ENCODE measurements at places on chromosomes 6 and 20. TPM values are rescaled to one million over a fixed set of nuclear protein-coding genes. Genes with fewer than 3 reads are reported as not detected.
A peak's percentile ranks its signal among the peaks of the same experiment; 100 is the strongest.

CTAGE9 gene
- not detected for total RNA-seq

KCNK17 gene
- total RNA-seq = not detected

OR12D1 gene
- total RNA-seq = not detected

DNA sequence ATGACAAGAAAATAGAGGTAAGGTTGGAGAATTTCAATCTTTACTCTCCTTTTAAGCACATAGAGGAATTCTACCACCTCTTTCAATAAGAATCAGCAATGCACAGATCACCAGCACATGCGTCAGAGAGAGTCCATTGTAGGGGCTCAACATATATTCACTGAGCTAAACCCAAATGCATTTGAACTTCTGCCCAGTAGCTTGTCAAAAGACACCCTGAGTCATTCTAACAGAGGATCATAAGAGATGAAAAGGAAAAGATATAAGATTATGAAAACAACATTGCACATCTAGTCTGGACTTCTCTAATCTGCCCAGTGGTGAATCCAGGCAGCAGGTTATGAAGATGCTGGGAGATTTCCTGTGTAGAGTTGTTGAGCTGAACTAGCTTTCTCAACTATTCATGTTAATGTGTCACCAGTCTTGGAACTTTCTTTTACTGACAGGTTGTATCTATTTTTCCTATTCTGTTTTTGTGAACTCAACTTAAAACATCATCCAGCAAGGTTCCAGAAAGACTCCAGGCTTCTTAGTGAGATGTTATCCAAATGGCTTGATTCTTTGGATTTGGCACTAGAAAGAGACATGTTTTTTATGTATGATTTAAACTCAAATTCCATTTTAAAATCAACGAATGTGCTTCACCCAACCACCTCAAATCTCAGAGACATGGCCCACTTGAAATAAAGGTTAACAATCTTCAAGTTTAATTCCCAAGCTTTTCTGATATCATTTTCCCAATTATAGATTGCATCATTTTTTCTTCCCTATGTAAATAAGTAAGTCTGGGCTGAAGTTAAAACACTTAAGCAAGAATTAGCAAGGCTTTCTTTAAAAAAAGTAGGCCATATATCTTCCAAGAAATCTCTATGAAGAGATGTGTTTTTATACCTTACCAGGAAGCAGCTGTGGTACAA is 89.3 kb downstream of the TSHZ2 start:
- peak; percentile 36 for DNase-seq

DNA sequence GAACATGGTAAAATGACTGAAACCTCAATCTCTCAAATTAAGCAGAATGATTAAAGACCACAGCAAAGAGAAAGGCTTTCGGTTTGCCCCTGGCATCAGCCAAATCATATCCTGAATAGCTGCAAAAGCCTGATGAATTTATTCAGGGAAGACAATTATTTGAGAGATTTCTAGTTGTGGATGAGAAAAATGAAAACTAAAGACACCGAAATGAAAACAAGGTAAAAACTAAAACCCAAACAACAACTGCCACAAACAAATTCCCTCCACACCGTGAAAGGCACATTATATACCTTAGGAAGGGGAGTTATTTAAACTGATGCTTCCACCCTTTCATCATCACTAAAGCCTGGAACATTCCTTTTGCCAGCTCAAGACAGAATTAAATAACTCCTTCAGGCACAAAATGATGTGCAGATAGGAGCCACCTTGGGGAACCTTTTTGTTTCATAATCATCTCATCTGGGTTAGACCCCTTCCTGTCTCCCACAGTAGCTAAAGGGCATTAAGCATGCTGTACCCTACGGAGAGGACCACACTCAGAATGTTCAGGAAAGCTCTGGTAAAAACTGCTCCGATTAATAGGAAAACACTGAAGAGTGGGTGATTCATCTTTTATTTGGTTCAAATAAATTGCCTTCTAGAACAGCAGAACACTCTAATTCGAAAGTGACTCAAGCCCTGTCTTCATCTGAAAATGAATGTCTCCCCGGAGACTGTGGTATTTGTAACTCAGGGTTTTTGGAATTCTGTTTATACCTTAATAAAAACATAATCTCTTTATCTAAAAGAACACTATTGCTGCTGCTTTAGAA is 9.1 kb upstream of the ANKRD60 start:
- DNase-seq = peak; percentile 72

DNA sequence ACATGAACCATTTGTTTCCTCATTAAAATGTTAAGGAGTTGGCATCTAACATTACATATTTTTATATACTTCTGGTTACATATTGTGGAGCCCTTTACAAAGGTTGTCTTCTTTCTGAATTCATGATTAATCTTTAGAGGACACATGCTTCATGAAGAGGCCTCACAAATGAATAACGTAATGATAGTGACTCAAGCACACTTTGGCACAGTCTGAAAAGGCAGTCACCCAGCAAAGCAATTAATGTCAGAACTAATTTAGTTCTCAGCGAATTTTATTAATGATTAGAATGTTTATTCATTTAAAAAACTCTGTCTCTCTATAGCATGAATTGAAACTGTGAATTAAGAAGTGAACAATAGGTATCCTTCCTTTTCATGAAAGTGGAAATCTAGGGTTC is 854.2 kb downstream of the PHF3 start:
- no peak for DNase-seq

DNA sequence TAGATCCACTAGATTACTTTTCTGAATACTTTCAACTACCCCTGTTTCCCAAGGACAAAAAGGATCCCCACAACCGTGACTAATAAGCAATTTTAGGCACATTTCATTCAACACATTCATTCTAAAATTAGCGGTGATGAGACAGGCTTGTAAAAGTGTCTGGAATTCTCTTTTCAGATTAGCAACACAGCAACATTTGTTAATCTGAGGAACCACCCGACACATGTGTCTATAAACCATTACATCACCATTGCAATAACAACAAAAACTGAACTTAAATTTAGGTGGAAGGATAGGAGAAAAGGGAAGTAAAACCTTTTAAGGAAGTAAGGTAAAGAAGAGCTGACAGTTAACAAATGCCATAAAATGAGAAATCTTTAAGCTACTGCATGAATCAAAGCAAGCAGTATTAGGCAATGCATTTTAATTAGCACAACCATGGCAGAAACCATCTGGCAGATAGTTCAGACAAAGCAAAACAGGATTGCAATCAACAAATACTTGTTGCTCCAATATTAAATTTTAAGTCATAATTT is 49.1 kb downstream of the MAP3K7 start:
- peak; percentile 2 for DNase-seq

DNA sequence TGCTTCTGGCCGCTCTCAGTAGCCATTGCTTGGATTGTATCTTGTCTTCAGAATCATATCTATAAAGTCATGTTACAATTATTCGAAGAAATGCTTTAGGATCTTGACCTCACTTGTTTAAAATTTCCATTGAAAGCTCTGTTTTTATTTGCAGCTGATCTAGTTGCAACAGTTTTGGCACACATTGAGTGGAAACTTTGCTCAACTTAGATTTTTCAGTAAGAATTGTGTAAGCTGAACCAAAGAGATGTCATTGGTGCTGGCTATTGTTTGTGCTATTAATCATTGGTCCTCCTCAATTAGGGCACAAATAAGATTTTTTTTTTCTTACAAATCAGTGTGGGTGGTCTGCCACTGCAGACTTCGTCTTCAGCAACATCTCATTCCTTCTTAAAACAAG is 649.2 kb downstream of the MMUT start:
- peak; percentile 6 for DNase-seq

GRCh38 chr6:46201702-46202101 is 30.9 kb upstream of the ENPP5 start:
- no peak for DNase-seq

Measured in fibroblast of lung (primary cell).